NCI-H1436 treated with DMSO at 0.1 percent for 48 hours (cell line): ENCODE measurements at places on chromosomes 4 and X.

DNA sequence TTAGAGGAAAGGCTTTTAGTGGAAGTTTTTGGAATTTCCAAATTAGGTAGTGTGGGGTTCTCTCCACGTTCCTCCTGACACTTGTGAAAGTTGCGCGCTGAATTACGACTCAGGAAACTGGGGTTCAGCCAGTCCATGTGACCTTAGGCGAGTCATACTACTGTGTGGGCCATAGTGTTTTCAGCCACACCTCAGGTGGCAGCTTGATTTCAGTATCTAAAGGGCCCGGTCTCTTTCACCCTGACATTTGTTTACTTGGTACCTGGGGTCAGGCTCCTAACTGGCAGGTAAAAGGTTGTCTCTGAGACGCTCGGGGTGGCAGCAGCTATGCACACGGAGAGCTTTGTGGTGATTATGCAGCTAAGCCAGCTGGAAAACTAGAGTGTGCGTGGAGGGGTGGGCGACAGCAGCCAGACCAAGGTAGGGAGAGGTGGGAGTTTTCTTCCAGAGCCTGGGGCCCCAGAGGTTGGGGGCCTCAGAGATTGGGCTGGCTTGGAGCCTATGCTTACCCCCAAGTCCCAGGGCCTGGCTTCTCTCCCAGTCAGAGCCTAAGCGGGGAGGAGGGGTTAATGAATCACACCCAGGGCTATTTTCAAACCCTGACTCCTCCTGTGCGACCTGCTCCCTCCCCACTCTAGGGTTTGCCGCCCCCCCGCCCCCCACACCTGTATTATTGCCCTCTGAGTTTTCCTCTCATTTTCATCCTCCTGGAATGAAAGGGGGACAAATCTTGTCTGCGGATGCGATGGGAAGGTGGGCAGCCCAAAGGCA lies 47.2 kb downstream of the STARD8 start:
- DNase-seq, result no peak

DNA sequence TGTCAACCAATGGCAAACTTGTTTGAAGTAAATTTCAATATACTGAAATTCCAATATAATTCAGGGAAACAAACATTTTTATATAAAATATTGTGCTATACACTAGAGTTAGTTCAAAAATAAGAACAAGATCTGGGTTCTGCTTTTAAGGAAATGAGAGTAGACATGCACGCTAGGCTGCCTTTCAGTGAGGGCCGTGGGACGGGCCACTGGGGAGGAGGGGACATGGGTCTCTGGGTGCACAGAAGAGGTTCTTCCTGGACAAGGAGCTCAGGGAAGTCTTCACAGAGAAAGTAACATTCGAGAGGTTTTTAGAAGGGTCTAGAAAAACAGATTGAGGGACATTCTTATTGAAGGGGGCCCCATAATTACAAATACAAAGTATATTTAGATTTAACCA lies 64.4 kb downstream of the SHROOM3 start:
- DNase-seq, result no peak

- no peak for DNase-seq
Observed at GRCh38 chr4:130955520-130955919, 1859.6 kb downstream of the C4orf33 start.

DNA sequence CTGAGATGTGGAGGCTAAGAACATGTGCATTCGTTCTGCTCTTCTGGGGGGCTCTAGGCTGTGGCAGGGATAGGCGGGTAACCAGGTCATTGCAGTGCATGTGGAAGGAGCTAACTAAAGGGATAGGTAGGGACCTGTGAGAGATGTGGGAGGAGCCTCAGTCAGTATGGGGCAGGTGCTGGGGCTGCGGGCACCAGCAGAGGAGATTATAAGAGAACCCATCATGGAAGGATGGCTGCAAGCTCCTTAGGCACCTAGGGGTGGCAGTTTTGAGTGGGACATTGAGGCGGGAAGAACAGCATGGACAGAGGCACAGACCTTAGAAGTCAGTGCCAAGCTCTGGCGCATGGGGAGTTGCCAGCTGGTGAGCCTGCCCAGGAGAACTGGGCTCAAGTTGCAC lies 7.2 kb downstream of the CLDN22 start:
- DNase-seq, result no peak

DNA sequence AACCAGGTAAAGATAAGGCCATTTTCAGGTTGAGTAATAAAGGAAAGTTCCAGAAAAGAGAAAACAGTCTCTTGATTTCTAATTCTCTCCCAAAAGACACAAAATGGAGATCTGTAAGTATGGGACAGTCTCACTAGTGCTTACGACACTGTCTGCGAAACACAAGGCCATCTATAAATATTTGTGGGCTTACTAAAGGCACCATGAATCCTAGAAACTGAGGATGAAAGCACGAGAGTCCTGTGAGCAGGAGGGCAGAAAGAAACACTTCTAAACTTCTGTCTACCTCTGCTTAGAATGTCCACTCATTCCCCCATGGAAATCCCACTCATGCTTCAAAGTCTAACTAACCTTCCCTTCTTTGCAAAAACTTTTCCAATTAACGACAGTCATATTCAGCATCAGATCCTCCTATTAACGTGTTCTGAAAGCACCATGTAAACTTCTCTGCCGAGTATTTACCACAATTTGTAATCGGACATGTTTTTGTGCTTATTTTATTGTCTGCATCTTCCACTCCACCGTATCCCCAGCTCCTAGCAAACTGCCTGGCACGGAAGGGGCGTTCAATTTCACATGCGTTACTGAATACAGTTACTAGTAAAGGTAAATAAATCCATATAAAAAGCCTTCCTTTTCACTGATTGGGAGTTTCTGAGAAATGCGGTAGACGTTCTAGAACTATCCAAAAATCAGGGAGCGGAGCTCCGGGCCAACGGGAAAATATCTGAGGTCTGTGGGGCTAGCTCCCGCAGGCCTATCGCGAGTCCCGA lies 665 bp downstream of the PSMD10 start:
- no peak for DNase-seq

DNA sequence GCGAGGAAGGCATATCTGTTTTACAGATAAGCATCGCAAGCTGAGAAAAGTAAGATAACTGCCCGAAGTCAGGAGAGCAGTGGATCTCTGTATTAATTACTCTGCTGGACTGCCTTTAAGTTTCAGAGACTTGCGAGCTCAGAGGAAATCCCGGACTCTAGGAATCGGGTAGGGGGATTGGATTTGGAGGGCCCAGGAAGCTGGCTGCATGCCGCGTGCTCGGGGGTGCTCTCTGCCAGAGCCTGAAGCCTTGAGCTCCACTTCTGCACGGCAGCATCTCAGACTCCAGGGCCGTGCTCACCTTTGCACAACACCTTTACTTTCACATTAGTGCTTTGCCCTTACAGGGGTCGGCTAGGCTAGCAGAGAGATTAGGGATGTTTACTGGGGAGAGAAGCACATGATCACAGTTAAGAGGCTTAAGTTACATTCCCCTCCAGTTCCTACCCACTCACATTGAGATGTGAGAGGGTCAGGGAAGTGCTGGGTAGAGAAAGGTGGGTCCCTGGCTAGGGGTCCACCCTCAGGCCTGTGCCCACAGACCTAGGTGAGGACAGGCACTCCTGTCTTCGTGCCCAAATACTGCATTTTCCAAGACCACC lies 57.0 kb downstream of the TRIML1 start:
- DNase-seq, result no peak

DNA sequence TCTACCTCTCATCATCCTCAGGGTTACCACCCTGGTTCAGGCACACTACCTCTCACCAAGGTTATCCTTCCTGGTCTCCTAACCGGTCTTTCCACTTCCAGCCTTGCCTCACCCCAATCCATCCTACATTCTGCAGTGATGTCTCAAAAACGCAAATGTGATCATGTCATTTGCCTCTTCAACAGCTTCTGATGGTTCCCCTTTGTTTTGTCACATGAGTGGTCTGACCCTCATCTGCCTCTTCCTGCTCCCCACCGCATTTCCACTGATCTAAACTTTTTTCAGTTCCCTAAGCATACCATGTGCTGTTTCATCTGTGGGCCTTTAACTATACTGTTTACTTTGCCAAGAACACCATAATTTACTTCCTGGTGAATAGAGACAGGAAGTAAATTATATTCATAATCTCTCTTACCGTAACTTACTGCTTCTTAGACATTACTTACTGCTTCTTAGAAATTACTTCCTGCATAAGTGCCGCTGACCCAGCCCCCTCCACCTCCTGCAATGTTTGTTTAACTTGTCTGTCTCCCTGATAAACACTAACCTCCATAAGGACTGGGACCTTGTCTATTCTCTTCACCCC lies 27.1 kb upstream of the NSUN7 start:
- no peak for DNase-seq

DNA sequence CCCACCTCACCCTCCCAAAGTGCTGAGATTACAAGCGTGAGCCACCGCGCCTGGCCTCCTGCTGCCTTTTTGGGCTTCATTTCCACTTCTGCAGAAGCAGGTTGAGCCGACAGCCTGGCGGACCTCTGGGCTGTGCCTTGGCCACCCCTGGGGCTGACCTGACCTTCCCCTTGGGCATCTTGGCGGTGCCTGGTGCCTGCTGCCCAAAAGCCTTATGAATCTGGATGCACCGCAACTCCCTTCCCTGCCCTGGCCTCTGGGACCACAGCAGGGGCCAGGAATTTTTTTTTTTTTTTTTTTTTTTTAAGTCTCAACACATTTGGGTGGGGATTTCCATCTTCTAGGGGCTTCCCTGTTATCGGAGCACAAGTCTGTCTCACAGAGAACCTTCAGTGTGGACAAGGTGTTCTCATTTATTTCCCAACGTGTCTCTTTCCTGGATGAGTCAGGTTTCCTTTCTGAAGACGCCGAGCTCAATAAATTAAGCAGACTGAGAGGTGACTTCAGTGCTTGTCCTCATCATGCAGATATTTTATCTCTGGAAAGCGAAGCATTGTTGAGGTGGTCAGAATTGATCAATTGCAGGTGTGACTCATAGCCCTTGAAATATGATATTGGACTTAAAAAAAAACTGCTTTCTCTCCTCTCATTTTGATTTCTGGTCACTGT lies 79.7 kb downstream of the SHROOM2 start:
- DNase-seq, result no peak

DNA sequence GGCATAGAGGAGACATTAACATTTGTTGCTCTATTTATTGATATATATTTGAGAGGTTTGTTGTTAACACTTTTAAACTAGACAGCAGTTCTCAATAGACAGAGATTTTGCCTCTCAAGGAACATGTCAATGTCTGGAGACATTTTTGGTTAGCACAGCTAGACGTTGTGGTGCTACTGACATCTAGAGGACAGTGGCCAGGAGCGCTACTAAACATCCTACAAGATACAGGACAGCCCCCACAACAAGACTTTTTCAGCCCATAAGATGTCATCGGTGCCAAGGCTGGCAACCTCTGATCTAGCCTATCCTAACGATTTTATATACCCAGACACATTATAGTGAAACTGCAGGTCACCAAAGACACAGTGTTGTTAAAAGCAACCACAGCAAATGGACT lies 18.4 kb upstream of the CTSO start:
- DNase-seq, result no peak

DNA sequence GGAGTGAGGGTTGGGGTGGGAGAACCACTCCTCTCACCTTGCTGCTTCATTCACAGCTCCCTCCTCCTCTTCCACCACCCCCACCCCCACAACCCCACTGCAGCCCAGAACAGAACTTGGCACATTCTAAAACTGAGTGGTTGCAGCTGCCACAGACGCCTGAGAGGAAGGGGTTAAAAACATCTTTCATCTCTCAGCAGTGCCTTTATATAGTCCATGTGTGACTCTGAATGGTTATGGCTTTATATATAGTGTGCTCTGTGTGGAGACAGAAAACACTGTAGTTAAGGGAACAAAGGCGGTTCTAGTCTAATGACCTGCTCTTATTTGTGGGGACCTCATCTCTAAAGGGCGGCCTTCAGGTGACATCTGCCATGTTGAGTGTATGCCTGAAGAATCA lies 144.8 kb downstream of the BCOR start:
- DNase-seq, result no peak

DNA sequence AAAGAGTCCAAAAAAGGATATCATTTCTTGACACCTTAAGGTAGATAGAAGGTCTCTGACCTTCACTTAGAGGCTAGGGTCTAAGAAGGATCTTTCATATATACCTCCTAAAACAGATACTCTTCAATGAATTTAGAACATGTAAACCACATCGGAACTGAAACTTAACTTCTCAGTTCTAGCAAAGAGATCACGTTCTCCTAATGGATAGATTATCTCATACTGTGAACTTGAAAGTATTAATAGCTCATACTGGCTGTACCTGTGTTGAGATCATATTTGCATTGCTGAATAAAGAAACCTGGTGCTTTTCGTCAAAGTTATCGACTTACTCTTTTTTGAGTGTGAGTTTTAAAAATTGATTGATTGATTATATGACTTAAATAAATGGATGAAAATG lies 353.8 kb downstream of the EPHA5 start:
- DNase-seq, result no peak

- no peak for DNase-seq
Observed at GRCh38 chr4:176467001-176467400, 147.2 kb downstream of the SPCS3 start.

- DNase-seq, result no peak
Observed at GRCh38 chrX:55033429-55033828, 2.7 kb upstream of the ALAS2 start.

DNA sequence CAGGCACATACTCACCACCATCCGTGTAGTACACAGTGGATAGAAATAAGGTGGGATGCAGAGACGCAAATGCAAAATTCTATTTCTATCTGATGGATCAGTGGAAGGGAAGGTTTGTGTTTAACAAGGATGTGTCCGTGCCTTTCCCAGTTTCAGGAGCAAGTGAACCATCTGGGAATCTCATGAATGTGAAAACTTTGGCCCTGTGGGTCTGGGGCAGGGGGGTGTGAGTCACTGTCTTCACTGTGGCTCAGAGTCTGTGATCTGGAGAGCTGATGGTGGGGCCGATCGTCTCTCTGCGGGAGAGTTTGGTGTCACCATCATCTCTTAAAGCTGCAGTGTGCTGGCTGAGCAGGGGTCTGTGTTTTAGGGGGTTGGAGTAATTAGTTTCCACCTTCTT lies 179.3 kb upstream of the STS start:
- no peak for DNase-seq

DNA sequence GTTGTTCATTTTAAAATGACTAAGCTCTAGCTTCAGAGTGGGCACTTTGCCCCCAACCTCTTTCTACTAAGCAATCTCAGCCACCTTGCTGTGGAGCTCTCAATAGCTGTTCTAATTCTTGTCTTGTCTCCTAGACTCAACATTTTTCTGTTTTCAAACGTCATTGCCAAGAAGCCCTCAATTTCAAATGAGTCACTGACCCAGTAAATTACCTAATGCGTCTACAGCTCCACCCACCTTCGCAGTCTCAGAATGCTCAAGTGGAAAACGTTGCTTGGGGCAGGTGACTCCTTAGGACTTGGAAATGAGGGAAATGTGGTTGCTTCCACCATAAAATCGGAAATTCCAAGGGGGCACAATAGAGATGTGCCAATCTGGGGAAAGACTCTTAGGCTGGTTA lies 59.0 kb downstream of the ING2 start:
- DNase-seq, result no peak

DNA sequence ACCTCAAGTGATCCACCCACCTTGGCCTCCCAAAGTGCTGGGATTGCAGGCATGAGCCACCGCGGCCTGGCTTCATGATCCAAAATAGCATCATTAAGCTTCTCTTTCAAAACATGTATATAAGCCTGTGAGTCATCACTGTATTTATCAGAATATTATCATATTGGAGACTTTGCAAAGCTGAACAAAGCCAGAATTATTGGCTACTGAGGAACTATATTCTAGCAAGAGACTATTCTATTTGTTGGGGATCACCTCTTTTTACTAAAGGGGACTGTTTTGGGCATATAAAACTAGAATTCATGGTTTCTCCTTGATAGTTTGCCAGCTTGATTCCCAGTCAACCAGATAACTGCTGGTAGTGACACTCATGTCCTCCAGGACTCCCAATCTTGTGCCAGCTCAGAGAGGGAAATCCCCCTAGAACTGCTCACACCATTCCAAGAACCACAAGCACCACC lies 40.1 kb downstream of the TET2 start:
- DNase-seq, result no peak
